CD8-positive, alpha-beta memory T cell (primary cell): ENCODE measurements at places on chromosomes 1 and 21.

DNA sequence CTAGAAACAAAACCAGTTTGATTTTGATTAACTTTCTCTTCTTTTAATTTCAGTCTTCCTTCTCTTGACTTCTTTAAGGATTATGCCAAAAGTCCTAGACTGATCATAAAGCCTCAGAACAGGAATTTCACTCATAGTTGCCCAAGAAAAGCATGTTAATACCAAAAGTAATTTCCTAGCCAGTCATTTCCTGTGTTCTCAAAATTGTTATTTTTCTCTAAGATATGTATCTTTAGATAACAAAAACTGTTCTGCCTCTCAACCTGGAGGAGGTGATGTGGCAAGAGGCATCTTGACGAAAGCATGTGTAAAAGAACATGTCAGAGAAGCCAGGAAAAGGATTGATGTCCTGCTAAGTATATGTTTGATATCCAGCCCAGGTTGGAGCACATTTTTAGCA is 78.0 kb upstream of the IPO9 start:
- no peak for DNase-seq
- H3K27ac ChIP-seq = no peak overlapping the region
- H3K27me3 ChIP-seq = no peaks in the 10 kb centered on the region
- H3K4me3 ChIP-seq = no peak overlapping the region

DNA sequence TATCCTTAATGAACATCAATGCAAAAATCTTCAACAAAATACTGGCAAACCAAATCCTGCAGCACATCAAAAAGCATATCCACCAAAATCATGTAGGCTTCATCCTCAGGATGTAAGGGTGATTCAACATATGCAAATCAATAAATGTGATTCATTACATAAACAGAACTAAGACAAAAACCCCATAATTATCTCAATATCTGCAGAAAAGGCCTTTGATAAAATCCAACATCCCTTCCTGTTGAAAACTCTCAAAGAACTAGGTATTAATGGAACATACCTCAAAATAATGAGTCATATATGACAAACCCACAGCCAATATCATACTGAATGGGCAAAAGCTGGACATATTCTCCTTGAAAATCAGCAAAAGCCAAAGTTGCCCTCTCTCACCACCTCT is 54.6 kb upstream of the DEPDC1 start:
- H3K36me3 ChIP-seq = no peaks in the 10 kb centered on the region
- H3K4me3 ChIP-seq = no peak overlapping the region
- no peaks in the 10 kb centered on the region for H3K27me3 ChIP-seq
- no peak for DNase-seq

DNA sequence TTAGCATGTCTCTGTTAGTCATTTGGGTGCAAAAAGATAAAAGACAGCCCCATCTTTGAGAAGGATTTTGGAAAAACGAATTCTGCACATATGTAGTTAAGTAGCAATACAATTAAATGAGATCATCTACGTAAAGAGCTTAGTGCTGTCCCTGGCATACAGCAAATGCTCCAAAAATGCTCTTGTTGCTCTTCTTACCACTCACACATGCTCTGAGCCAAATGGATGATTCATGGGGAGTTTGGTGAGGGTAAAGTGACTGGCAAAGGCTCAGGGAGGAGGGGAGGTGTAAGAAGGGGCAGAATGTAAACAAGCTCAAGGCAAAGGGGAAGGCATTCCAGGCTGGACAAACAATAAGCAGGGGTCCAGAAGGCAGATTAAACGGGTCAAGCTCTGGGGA is 191.9 kb downstream of the AK5 start:
- no peaks in the 10 kb centered on the region for H3K27me3 ChIP-seq
- H3K4me3 ChIP-seq = no peak overlapping the region
- no peak for DNase-seq
- no peaks in the 10 kb centered on the region for H3K36me3 ChIP-seq
- no peak overlapping the region for H3K27ac ChIP-seq

GRCh38 chr1:77832901-77833300 is 53.5 kb downstream of the MIGA1 start:
- no peak for DNase-seq
- no peaks in the 10 kb centered on the region for H3K27me3 ChIP-seq
- no peaks in the 10 kb centered on the region for H3K4me1 ChIP-seq
- no peak overlapping the region for H3K4me3 ChIP-seq

- no peak overlapping the region for H3K27ac ChIP-seq
- peaks cover 21% of the 10 kb centered on the region for H3K4me1 ChIP-seq
- H3K4me3 ChIP-seq = no peak overlapping the region
- H3K36me3 ChIP-seq = no peaks in the 10 kb centered on the region
These were observed 64.0 kb upstream of the COA6 start for GRCh38 chr1:234309243-234309597.

DNA sequence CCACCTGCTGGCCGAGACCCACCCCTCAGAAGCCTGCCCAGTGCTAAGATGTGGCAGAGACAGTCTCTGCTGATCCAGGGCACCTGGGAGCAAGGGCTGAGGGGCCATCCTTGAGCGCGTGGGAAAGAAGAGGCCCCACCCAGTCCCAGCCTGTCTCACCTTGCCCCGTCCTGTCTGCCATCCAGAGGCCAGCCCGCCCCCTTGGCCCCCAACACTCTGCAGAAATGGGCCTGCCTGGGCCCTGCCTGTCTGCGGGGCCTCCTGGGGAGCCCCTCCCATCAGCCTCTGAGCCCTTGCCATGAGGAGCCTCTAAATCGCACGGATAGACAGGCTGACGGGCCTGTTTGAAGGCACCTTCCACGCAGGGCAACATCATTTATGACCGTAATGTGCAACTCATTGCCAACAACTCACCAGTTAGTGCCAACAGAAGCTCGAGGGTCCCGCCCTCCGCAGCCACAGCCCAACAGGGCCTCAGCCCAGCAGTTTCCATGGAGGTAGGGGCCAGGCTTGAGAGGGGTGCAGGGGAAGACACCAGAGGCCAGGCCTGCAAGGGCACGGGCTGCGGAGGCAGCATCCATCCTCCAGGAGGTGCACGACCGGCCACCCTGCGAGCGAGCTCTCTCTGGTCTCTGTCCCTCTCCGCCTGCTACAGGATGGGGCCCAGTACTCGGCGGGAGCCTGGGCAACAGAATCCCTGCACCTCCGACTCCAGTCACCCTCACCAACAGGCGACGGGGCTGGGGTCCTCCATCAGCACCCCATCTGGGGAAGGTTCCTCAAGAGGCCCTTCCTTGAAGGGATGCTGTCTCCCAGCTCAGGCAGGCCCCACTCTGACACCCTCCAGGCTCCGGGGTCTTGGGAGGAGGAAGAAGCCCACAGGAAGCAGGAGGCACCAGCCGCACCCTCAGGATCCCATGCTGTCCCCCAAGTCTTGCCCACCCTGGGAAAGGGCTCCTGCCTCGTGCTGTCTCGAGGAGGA is 78.0 kb downstream of the MEGF6 start:
- H3K4me3 ChIP-seq = no peak overlapping the region
- no peak for DNase-seq
- no peaks in the 10 kb centered on the region for H3K36me3 ChIP-seq
- no peaks in the 10 kb centered on the region for H3K27me3 ChIP-seq
- no peak overlapping the region for H3K27ac ChIP-seq
- H3K4me1 ChIP-seq = peaks cover 11% of the 10 kb centered on the region
